ENCODE measurements at places on chromosomes 7 and 10.

- peak within 1 kb of the TSS; percentile 45 for H3K27ac ChIP-seq
- no peaks in the 10 kb centered on the region for H3K27me3 ChIP-seq
- no peaks in the 10 kb centered on the region for H3K36me3 ChIP-seq
- peak; percentile 73 for DNase-seq
- H3K4me3 ChIP-seq: peak within 1 kb of the TSS; percentile 61
Observed at GRCh38 chr7:131556053-131556908, at the start of gene PODXL. TSS of gene PODXL (minus strand) at chr7:131556628. CDS start at chr7:131556359, 269 bp downstream.

GRCh38 chr10:115972426-115972825, 300.6 kb downstream of the GFRA1 start:
- H3K27ac ChIP-seq: no peak overlapping the region
- DNase-seq: no peak
- no peaks in the 10 kb centered on the region for H3K36me3 ChIP-seq
- H3K27me3 ChIP-seq: no peaks in the 10 kb centered on the region
- H3K4me1 ChIP-seq: no peaks in the 10 kb centered on the region

DNA sequence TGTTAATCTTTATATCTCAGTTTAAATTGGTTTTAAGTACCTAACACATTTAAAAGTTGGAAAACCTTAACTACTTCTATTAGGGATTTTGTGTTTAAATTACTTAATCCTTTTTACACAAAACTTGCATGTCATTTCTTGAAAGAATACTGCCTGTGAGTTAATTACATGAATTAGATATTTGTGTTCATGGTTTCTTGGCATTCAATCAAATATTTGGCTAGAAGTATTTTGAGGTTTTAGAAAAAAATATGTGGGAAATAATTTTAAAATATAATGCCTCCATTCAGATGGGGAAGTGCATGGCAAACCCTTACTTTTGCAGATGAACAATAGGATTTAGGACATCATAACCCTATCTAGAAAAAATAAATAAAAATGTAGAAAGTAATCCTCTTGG, 186.5 kb upstream of the SEMA3E start:
- H3K27me3 ChIP-seq: no peaks in the 10 kb centered on the region
- no peaks in the 10 kb centered on the region for H3K36me3 ChIP-seq
- H3K27ac ChIP-seq: no peak overlapping the region
- H3K4me1 ChIP-seq: no peaks in the 10 kb centered on the region

DNA sequence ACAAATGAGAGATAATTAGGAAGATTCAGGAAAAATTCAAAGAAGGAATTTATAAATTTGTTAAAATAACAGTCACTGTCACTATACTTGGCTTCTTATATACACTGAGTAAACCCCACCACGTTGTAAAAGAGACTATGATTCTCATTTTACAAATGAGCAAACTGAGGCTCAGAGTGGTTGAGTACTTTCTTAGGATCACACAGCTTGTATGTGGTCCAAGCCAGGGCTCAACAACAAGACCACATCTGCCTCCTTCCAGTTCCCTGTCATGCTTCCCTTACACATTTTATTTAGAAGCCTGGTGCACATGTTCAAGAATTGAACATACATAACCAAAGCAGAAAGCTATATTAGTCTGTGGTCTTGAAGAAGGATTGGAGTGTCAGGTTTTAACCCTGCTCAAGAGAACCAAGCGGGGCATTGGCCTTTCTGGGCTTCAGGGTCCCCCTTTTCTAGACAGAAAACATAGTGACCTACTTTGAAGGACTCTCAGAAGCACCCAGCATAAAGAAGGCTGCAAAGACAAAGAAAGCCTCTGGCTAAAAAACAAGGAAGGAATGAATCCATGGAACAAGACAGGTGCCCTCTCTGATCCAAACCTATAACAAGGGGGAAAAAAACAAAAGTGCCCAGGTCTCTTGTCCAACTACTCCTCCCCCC, 846 bp downstream of the MRLN start:
- no peaks in the 10 kb centered on the region for H3K36me3 ChIP-seq
- DNase-seq: no peak
- no peaks in the 10 kb centered on the region for H3K4me1 ChIP-seq
- H3K27ac ChIP-seq: no peak overlapping the region
- no peak overlapping the region for H3K4me3 ChIP-seq

DNA sequence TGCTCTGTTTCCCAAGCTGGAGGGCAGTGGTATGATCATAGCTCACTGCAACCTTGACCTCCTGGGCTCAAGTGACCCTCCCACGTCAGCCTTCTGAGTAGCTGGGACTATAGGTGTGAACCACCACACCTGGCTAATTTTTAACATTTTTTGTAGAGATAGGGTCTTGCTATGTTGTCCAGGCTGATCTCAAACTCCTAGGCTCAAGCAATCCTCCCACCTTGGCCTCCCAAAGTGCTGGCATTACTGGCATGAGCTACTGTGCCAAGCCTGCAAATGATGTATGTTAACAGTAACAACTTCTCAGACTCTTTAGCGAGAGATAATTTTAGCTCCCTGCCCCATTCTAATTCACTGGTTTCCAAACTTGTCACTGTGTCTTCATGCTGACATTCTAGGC, 27.7 kb upstream of the SEPHS1 start:
- H3K4me3 ChIP-seq: no peak overlapping the region
- H3K27ac ChIP-seq: no peak overlapping the region
- H3K27me3 ChIP-seq: no peaks in the 10 kb centered on the region
- DNase-seq: no peak
- no peaks in the 10 kb centered on the region for H3K36me3 ChIP-seq
- no peaks in the 10 kb centered on the region for H3K4me1 ChIP-seq

DNA sequence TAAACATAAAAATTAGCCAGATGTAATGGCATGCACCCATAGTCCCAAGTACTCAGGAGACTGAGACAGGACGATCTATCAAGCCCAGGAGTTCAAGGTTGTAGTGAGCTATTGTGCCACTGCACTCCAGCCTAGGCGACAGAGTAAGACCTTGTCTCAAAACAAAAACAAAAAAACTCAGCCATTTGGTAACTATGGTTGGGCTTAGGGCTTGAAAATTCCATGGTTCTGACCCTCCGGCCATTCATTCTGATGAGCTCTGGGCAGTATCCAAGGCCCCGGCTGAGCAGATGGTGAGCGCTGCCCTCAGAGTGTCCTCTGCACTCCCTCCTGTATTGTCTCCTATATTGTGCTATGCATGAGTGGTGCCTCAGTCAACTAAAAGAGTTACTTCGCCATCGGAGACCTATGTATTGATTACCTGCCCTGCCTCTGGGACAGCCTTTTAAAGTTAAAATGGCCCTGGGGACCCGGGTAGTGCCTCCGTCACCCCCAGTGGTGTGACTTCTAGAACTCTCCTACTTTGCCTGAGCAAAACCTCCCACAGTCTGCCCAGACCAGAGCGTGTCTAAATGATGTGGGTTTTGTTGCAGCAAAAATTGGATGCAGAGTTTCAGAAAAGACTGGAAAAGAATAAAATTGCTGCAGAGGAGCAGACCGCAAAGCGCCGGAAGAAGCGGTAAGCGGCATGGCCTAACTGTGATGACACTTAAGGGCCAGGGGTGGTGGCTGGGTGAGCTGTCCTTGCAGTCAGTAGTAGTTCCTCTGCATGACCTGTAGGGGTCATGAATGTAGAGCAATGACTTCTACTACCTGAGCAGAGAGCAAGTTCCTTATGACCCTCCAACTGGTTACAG, 8.1 kb downstream of the PRKRIP1 start:
- H3K27ac ChIP-seq: no peak overlapping the region
- DNase-seq: no peak
- H3K27me3 ChIP-seq: no peaks in the 10 kb centered on the region
- H3K4me1 ChIP-seq: no peaks in the 10 kb centered on the region

DNA sequence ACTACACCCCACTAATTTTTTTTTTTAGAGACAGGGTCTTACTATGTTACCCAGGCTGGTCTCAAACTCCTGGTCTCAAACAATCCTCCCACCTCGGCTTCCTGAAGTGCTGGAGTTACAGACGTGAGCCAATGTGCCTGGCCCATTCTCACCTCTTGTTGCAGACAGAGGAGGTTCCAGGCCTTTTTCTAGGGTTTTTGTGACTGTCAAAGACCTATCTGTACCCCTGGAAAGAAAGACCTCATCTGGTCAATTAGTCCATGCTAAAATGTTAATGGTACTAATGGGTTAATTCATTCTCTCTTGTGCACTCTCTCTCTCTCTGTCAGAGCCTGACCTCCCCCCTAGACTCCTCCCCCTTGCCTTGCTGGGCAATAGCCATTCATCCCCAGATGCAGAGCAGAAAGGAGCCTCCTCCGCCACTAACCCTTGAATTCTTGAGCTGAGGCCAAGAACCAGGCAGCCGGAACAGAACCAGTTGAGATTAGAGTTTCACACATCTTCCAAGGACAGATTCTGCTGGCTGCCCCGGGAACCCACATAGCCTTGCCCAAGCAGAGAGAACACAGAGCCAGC, 209.7 kb downstream of the SKIDA1 start:
- no peaks in the 10 kb centered on the region for H3K27me3 ChIP-seq
- no peaks in the 10 kb centered on the region for H3K36me3 ChIP-seq
- H3K4me1 ChIP-seq: no peaks in the 10 kb centered on the region
- no peak overlapping the region for H3K4me3 ChIP-seq
- peak; percentile 53 for DNase-seq

DNA sequence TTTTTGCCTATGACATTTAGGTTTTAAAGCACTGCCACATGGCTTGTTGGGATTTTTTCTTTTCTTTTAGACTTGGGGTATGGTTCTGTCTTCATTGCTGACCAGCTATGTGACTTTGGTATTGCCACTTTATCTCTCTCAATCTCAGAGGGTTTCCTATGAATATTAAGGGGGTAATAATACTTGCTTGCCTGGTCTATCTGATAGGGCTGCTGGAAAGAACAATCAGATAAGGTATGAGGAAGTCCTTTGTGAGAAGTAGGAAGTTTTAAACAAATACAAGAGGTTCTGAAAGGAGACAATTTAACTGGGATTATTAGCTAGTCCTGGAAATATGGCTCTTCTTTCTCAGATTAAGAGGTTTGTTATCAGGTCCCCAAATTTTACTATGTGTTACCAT, 80.8 kb downstream of the ZNF92 start:
- no peak overlapping the region for H3K4me3 ChIP-seq
- H3K27me3 ChIP-seq: no peaks in the 10 kb centered on the region
- no peaks in the 10 kb centered on the region for H3K36me3 ChIP-seq
- no peak for DNase-seq
- no peaks in the 10 kb centered on the region for H3K4me1 ChIP-seq

DNA sequence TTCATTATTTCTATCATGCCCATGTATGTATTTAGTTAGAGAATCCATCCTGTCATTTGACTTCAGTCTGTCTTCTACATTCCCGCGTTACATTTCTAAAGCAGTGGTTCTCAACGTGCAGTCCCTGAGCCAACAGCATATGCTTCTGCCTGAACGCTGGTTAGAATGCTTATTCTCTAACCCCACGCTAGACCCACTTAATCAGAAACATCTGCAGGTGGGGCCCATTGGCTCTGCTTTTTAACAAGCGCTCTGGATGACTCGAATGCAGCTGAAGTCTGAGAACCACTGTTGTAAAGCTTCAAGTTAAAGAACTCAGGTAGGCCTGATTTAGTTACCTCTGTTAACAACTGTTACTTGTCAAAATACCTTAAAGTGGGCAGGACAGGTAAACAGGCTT, 38.2 kb downstream of the NEUROD6 start:
- no peak overlapping the region for H3K4me3 ChIP-seq
- H3K36me3 ChIP-seq: no peaks in the 10 kb centered on the region
- no peaks in the 10 kb centered on the region for H3K27me3 ChIP-seq
- H3K4me1 ChIP-seq: no peaks in the 10 kb centered on the region
- DNase-seq: no peak
- H3K27ac ChIP-seq: no peak overlapping the region

DNA sequence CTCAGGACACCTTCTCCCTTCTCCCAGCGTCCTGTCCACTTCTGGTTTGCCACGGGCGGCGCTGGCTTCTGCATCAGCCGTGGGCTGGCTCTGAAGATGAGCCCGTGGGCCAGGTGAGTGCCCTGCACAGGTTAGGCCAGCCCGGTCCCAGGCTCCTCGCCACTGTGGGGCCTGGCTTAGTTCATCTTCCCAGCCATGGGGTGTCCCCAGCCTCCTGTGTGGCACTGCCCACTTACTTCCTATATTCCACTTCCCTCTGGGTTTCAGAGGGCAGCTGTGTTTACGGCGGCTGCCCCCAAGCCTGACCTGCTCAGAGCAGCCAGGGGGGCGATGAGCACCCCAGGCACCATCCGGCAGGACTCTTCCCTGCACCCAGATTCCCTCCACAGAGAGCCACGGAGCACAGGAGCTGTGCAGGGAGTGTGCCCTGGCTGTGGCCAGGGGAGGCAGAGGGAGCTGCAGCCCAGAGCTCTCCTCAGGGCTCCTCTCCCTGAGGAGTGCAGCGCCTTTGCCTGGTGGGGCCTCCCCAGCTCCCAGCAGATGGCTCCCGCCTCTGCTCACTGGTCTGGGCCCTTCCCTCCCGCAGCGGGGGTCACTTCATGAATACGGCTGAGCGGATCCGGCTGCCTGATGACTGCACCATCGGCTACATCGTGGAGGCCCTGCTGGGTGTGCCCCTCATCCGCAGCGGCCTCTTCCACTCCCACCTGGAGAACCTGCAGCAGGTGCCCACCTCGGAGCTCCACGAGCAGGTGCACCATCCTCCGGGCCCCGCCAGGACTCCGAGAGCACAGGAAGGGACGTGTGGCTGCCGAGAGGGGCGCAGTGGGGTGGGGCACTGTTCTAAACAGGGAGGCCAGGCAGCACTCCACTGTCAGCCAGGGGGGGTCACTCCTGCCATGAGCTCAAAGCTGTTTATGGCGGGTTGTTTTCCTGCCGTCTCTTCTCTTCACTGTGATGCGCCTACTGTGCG, 6.4 kb downstream of the LFNG start:
- peak; percentile 48 for DNase-seq
- H3K27me3 ChIP-seq: no peaks in the 10 kb centered on the region
- peak overlapping the region; percentile 80 for H3K4me3 ChIP-seq
- peaks cover 36% of the 10 kb centered on the region for H3K4me1 ChIP-seq

DNA sequence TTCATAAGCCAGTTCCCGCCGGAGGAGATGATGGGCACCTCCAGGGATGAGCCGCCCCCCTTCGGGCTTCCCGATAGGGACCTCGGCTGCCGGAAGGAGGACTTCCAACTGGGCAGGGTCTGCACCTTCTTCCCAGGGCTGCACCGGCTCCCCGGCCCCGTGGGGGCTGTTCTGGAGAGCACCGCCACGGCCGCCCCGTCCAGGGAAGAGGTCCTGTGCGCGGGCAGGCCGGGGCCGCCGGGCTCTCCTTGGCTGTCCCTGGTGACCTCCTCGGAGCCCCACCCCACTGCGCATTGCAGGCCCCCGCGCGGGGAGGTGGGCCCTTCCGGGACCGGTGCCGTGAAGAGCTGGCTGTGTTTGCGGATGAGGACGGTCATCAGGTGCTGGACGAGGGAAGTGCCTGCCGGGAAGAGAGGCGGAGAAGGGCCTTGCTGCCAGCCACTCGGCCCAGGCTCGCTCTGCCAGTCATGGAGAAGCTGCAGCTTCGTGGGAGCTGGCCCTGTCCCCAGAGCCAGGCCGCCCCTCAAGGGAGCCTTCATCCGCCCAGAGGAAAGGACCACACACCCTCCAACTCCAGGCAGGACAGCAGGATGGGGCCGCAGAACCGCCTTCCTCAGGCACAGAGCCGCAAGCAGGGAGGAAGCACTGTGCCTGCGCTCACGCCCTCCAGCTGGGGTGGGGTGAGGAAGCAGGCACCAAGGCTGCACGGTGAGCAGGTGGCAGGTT, 144.4 kb downstream of the MAPK8 start:
- H3K4me3 ChIP-seq: no peak overlapping the region
- no peak overlapping the region for H3K27ac ChIP-seq
- H3K36me3 ChIP-seq: no peaks in the 10 kb centered on the region
- no peaks in the 10 kb centered on the region for H3K4me1 ChIP-seq
- no peaks in the 10 kb centered on the region for H3K27me3 ChIP-seq
- no peak for DNase-seq

All from pancreas (tissue), 10 donors.